ENCODE measurements at places on chromosomes 11 and 22.

DNA sequence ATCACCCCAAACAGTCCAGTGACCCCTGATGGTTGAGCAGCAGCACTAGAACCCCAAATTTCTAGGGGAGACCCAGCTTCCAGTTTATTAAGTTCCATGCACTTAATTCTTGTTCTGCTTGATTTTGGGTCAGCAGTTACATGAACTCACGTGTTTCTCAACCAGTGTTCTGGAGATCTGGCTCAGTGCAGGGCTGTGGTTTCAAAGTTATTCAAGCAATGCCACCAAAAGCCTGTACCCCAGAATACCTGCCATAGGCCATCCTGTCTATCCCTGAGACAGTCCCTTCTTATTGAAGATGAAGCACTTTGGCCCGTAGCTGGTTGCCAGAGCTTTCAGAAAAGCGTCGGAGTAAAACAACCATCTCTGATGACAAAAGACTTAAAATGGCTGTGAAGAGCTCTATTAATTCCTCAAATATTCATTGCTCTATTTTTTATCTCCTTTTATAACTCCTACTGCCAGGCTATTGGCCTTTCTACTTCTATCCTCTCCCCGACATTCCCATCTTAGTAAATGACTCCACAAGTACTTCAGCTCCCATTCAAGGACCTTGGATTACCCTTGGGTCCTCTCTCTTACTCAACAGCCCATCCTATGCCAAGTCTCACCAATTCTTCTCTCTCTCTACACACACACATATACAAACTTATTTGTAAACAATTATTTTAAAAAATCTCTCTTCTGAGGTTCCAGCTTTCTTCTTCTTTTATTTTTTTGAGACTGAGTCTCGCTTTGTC is 18.0 kb upstream of the VPREB1 start:
- DNase-seq, result no peak

- no peak for DNase-seq
Observed at GRCh38 chr22:47406896-47407295, 644.4 kb downstream of the TBC1D22A start.

DNA sequence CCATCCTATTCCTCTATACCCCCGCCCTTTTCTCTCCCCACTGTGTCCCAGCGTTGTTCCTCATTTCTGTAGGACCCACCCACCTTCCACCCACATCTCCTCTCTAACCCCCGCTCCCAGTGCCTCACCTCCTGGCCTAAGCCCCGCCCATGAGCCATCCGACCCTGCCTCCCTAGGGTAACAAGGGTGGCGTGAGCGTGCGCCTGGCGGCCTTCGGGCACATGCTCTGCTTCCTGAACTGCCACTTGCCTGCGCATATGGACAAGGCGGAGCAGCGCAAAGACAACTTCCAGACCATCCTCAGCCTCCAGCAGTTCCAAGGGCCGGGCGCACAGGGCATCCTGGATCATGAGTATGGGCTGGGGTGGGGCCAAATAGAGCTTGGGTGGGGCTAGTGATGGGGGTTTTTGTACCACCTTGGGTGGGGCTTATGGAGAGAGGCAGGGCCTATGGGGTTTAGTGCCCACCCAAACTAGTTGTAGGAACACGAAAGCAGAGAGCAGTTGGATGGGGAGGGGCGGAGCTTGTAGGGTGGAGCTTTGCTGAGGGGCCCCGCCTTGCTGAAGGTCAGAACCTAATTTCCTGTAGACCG is 4.5 kb downstream of the INPP5J start:
- DNase-seq, result no peak

GRCh38 chr11:120123946-120124345 is 14.0 kb downstream of the TRIM29 start:
- DNase-seq, result no peak

GRCh38 chr22:32804531-32805360 is 3.2 kb downstream of the TIMP3 start:
- no peak for DNase-seq

DNA sequence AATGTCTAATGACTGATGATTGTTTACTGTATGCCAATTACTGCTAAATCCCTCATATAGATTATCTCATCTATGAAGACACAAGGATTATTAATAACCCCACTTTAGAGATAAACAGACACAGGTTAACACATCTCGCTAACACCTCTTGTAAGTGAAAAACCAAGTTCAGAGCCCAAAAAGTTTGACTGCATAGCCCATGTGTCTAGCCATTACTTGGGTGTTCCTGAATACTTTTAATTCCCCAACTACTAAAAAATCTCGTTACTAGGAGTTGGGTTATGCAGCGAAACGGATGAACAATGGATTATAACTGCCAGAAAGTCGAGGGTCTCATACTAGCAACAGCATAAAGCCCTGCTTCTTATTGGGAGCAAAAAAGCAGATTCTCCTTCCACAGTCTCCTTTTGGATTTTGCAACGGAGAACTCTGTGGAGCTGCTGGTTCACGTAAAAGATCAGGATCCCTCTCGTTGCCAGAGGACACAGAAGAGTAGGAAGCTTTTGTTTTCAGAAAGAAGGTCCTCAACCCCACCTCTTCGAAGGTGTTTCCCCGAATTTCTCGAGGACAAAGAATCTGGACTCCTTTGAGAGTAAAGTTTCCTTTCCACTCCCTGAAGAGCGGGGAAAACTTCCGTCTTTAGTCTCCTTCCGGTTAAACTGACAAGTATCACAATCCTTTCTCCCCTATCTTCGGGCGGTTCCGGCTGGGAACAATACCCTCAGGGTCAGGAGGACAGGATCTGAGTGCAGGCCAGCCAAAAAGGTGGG is 979 bp downstream of the ZBED5 start:
- no peak for DNase-seq

DNA sequence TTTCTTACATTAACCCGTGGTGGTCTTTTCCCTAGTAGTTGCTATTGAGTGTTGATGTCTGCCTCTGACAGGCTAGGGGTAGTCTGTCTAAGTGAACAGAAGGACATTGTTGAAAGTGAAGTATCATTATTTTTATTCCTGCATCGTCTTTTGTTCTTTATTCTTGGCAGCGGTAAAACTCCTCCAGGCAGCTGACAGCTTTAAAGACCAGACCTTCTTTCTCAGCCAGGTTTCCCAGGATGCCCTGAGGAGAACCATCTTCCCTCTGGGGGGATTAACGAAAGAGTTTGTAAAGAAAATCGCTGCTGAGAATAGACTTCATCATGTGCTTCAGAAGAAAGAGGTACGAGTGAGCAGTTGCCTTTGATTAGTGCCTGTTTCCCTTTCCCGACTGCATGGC is 14.6 kb downstream of the TRMU start:
- DNase-seq, result no peak

DNA sequence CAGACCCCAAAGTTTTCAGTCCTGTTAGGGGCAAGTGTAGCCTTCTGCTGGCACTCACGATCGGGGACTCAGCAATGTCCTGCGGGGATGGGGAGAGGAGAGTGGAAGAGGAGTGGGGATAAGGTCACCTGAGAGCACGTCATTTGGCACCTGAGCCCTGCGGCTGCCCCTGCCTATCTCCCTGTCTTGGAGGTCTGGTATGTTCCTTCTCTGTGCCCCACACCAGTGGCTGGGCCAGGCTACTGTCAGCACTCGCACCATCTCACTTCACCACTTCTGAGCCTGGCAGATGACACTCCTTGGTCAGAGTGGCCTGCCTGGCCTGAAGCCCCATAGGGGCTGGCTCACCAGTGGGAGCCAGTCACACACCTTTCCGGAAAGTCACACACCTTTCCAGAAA is 20.1 kb upstream of the CHADL start:
- no peak for DNase-seq

- no peak for DNase-seq
Observed at GRCh38 chr11:6210274-6210955, 5.1 kb downstream of the C11orf42 start.

DNA sequence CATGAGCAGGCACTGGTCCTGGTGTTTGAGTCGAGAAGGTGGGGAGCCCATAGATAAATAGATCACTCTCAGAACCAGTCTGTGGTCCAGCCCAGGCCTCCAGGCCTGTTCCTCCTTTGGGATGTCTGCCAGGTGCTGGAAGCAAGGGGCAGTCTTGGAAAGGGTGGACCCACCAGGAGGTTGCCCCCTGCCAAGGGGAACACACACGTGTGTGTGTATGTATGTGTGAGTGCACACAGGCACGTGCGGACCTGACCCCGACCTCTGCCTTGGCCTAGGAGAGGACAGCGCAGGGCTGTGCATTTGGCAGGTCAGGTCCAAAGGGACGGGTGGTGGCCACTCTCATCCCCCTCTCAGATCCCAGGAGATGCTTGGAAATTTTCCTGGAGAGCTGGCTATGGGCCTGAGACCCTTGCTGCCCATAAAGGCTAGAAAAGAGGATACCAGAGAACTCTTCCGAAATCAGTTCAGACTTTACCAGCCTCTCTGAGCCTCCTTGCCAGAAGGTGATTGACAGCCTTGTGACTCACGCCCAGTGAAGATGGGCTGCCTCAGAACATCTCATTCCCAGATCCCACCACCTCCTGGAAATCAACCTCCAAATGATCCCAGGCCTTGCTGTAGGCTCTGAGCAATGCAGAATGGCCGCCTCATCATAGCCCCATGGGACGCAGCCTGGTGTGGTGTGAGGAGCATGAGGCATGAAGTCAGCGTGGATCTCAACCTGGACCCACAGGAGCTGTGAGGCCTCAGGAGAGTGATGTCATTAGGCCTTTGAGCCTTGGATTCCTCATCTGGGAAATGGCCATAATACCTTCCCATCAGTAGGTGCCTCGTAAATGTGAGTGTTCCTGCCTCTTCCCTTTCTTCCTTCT is 24.0 kb upstream of the CREB3L1 start:
- DNase-seq, result no peak

DNA sequence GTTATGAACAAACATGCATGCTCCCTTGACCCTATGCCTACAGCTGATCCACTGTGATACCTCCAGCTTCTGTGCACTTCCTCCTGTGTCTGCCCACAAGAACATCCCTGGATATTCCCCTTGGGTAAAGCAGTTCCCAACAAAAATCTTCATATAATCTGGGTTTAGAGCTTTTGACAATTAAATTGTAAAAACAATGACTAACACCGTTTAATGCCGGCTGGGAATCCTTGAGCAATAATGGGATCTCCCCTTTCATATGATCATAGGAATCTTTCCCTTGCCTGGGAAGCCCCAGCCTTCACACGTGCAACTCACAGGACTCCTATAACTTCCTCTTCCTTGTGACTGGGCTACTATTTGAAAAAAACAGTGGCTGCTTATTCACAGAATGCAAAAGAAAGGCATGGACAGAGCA is 6.3 kb upstream of the ZC3H12C start:
- no peak for DNase-seq

GRCh38 chr11:61028135-61028729 is 56.8 kb downstream of the CD6 start:
- no peak for DNase-seq

DNA sequence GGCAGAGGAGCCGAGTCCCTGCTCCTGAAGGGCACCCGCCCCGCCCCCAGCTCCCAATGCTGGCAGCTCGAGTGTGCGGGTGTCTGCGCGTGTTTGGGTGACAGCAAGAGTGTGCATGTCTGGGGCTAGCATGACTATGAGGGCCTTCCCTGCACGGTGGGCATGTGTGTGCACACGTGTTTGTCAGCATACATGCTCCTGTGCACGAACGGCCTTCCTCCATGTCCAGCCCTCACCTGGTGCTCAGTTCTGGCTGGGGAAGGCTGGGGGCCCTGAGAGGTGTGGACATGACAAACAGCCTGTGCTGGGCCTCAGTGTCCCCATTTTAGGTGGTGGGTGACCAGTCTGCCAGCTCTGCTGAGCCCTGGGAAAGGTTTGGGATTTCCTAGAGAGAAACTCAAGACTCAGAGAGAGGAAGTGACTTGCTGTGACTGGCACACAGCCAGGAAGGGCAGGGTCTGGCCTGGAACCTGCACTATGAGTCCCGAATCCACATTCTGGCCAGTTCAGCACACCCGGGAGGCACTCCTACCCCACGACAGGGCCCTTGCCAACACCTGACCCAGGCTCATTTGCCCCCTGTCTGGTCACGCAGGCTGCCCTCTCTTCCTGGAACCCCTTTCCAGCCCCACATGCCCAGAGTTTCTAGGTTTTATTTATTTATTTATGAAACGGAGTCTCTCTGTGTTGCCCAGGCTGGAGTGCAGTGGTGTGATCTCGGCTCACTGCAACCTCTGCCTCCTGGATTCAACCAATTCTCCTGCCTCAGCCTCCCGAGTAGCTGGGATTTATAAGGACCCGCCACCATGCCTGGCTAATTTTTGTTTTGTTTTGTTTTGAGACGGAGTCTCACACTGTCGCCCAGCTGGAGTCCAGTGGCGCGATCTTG is 3.3 kb upstream of the SHISA8 start:
- no peak for DNase-seq

GRCh38 chr22:23826510-23827350 is 12.1 kb downstream of the DERL3 start:
- DNase-seq, result no peak

DNA sequence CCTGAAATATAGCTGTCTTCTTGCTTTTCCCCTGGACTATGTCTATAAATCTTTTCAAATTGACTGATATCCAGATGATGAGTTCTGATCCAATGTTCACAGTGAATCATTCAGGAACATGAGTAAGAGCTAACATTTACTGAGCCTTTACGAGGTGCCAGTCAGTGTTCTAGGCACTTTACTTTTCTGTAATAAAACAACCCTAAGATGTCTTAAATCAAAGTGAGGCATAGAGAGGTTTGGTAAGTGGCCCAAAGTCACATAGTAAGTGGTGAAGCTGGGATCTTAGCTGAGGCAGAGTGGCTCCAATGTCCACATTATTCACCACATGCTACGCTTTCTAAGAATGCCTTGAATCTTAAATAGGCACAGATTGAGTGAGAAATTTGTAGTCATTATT is 79.9 kb upstream of the OR4C15 start:
- no peak for DNase-seq

- no peak for DNase-seq
Observed at GRCh38 chr11:118607401-118608359, at the start of gene PHLDB1. Gene PHLDB1, plus strand, starts transcription at chr11:118607615. Its CDS starts 6,222 bp downstream, at chr11:118613837.

GRCh38 chr11:78168539-78169477 is 19.6 kb downstream of the KCTD21 start:
- peak; percentile 88 for DNase-seq

GRCh38 chr11:75350743-75351540 is 519 bp downstream of the ARRB1 start:
- no peak for DNase-seq

- no peak for DNase-seq
Observed at GRCh38 chr11:132994966-132995365, 537.3 kb downstream of the OPCML start.

- no peak for DNase-seq
Observed at GRCh38 chr11:2808850-2809846, 76.4 kb downstream of the CDKN1C start.

- DNase-seq, result no peak
Observed at GRCh38 chr11:46729110-46730027, 10.4 kb downstream of the F2 start.
